Smooth muscle cell of trachea (primary cell): ENCODE measurements at places on chromosomes 3 and 15. TPM values are rescaled to one million over a fixed set of nuclear protein-coding genes. Genes with fewer than 3 reads are reported as not detected.

Gene GOLGA8T
- not detected in 2 replicates for total RNA-seq

Gene SEMA6D
- total RNA-seq = 6.6 and 11.5 TPM in 2 replicates

Gene MUC4
- not detected in 2 replicates for total RNA-seq

Gene IL17RE
- total RNA-seq = 1.5 and 2.8 TPM in 2 replicates
